Activated naive CD4-positive, alpha-beta T cell treated with anti-CD3 and anti-CD28 coated beads for 36 hours (primary cell): ENCODE measurements at places on chromosomes 7 and 10. TPM values are rescaled to one million over a fixed set of nuclear protein-coding genes. Genes with fewer than 3 reads are reported as not detected.

Gene UCMA
- not detected for total RNA-seq

DNA sequence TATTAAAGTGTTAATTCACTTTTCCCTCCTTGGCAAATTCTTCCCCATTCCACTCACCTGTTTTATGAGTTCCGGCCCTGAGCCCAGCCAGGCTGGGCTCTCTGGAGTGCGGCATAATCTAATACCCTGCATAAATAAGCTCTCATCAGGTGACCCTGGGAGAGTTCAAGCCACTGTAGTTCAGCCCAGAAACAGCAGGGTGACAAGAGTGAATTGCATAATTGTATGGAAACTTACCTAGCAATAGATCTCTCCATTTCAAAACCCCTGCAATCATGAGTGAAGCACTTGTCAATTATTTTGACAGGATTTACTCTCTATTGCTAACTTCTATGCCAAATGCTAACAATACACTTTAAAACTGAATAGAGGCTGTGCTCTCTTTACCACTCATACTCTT lies 94.7 kb downstream of the OSBPL3 start:
- no peak for DNase-seq

Gene OGDHL
- total RNA-seq = 0.37 TPM

Gene TLX1
- total RNA-seq = not detected

- no peak for DNase-seq
Observed at GRCh38 chr7:41203542-41203941, 499.3 kb downstream of the INHBA start.

Gene CC2D2B
- not detected for total RNA-seq
